ENCODE measurements at places on chromosomes 1 and 21.

DNA sequence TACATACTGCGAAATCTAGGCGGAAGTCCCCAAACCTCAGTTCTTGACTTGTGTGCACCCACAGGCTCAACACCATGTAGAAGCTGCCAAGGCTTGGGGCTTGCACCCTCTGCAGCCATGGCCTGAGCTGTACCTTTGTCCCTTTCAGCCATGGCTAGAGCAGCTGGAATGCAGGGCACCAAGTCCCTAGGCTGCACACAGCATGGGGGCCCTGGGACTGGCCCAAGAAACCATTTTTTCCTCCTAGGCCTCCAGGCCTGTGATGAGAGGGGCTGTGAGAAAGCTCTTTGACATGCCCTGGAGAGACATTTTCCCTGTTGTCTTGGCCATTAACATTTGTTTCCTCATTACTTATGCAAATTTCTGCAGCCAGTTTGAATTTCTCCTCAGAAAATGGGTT, 1.5 kb upstream of the PRSS38 start:
- no peak for DNase-seq

DNA sequence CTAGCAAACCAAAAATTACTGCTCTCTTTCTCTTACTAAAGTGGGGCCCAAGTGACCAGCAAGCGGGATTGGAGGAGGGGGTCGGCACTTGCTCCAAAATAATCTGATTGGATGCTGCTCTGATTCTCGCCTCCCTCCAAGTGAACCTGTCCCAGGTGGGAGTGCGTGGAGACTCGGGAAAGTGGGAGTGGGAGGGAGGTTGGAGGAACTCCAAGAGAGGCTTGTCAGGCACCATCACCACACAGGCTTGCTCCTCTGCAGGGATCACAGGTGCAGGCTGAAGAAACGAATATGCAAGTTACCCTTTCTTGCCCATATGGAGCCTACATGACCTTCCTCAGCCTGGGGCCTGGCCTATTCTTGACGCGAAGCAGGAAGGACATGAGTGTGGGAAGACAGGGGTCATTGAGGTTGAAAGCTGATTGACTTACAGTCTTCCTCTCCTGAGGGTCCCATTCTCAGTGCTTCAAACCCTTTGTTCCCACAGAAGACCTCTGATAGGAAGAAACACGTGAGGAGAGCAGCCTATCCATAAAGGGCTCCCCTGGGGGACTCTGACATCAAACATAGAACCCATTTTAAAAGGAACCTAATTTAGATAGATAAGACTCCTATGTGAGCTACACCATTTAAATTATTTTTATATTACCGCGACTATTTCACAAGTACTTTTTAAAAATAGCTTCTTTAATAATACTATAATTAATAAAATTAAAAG, 14.2 kb downstream of the RGS8 start:
- no peak for DNase-seq

DNA sequence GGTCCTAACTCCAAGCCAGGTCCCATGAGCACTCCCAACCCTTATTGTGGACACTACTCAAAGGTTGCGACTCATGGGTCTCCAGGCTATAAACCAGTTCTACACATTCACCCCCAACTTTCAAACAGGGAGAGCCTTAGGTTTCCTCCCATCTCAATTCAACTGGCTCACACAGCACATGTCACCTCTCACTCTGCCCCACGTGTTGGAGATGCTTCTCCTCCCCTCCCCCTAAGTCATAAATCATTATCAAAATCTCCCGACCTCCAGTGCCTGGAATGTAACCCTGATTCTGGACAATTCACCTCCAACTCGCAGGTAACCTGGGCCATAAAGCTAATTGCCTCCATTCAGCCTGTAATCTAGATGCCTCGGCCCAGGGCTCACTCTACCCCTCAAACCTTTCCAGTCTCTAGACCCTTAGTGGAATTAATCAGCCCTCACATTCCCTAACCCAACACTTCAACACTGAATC, 595 bp downstream of the AK2 start:
- DNase-seq: no peak

GRCh38 chr1:54135436-54136120, 17.2 kb downstream of the CDCP2 start:
- DNase-seq: peak; percentile 6

DNA sequence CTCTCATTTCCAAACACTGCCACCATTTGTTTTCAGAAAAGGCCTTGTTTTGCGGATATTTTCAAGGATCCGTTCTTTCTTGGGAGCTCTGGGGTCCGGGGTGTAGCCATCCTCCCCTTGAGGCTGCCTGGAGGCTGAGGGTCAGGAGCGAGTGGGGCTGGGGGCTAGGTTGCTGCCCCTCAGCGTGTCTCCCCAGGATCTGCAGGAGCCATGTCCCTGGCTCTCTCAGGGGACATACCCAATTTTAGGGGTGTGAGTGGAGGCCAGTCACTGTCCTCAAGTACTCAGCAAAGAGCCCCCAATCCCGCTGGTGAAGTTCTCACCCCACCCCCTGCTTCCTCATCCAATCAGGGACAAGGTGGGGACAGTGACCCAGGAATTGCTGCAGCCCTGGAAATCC, 15.0 kb upstream of the PRDM16 start:
- DNase-seq: peak; percentile 66

DNA sequence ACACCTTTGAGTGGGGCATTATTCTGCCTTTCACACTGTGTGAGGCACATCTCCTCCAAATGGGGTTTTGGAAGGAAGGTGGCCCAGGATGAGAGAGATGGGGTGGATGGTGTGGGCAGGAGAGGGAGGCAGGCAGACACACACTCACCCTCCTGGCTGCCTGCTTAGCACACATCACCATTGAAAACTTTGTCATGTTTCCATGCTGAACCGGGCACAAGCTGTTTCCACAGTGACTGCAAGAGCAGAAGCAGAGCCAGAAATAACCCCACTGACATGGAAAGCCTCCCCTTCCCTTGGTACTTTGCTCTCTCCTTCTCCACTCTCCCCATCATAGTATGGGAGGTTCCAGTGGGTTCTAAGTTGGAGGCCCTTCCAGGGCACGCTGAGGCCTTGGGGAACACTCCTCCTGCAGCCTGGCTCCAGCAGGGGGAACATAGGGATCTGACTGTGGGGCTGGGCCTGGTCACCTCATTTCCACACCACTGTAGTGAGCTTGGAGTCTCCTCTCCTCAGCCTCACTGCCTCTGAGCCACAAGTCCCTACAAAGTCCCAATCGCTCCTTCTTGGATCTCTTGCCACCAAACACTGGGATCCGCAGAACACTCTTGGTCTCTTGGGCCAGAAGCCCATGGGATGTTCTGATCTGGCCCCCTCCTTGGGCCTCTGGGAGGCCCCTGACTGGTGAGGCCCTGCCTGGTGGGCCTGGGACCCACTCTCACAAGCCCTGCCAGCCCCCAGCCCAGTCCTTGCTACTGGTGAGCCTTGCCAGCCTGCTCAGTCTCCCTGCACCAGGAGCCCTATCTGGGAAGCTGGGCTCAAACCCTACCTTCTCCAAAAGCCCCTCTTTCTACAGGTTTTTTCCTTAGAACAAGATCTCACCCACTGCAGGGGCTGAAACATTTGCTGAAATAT, 163.0 kb upstream of the EDN2 start:
- no peak for DNase-seq

GRCh38 chr1:25217598-25218232, 14.6 kb downstream of the SYF2 start:
- DNase-seq: no peak

- DNase-seq: no peak
Measured at GRCh38 chr21:16047904-16048303, 318.1 kb downstream of the USP25 start.

DNA sequence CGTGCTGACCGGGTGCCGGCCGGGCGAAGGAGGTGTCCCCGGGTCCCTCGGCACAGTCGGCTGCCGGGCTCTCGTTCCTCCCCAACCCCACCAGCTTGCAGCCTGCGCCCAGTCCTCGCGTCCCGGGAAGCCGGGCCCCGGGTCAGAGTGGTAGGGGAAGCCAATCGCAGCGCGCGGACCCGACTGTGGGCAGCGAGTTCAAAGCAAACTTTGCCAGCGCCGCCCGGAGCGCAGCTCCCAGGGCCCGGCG, 328 bp downstream of the MYCL start:
- DNase-seq: no peak

- no peak for DNase-seq
Measured at GRCh38 chr1:50110656-50111055, 1.9 kb downstream of the ELAVL4 start.

DNA sequence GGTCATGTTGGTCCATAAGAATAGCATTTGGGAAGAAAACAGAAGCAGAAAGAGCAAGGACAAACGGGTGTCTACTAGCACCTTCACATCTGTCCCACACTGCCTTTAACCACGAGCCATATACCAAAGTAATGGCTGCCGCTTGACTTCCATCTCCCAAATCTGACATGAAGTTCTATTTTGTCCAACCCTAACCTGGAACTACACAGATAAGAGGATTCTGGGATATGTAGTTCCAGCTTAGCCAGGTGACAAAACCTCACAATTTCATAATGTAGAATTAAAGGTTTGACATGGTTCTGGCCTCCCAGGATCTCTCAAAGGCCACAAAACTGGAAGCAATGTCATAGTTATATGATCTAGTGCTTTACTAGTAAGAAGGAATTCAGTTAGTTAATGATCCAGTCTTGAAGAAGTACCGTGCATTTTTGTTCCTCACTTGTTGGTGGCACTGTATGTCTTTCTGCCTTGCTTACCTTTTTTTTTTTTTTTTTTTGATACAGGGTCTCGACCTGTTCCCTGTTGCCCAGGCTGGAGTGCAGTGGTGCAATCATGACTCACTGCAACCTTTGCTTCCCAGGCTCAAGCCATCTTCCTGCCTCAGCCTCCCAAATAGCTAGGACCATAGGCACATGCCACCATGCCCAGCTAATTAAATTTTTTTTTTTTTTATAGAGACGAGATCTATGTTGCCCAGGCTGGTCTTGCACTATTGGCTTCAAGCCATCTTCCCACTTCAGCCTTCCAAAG, 17.5 kb downstream of the PTGFRN start:
- no peak for DNase-seq

- no peak for DNase-seq
Measured at GRCh38 chr1:197600751-197601150, 174.5 kb downstream of the DENND1B start.

- DNase-seq: no peak
Measured at GRCh38 chr1:214271174-214271858, 9.6 kb upstream of the SMYD2 start.

DNA sequence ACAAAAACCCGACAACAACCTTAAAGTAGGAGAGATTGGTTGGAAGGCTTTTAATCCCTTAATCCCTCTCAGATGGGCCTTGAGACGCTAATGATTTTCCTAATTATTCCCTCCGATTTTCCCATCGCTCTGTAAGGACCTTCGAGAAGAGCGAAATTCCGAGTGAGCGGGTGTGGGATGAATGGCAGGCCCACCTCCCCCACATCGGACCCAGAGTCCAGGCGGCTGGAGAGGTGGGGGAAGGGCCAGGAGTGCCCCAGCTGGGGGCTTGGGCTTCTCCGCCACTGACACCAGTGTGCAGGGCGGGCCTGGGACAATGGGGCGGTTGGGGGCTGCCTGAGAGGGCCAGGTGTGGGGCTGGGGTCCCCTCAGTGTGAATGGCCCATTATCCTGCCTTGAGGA, 23.4 kb downstream of the RHBG start:
- DNase-seq: no peak

DNA sequence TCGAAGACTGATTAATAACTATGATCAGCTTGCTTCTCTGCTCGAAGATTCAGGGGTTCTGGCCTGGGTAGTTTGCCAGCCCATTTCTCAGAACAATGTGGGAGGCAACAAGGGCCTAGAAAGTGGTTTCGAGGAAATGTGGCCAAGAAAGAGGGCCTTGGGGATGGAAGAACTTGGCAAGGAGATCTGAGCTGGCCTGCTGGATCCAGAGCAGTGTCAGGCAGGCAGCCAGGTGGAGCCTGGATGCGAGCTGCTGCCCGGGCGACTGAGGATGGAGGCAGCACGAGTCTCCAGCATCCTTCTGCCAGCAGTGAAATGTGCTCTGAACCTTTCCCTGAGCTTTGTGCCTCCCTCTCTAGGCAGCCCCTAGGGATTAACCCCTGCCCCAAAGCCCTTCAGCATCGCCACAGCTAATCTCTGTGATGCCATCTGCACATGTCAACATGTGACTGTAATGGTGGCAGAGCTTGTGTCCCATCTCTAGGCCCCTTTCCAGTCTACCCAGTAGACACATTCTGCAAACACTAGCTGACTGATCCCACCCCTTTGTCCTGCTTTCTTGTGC, 61.0 kb upstream of the NEK2 start:
- DNase-seq: peak; percentile 92

GRCh38 chr1:168085401-168085872, 51.3 kb downstream of the GPR161 start:
- peak; percentile 76 for DNase-seq

GRCh38 chr1:247494767-247495166, 36.9 kb upstream of the OR2B11 start:
- no peak for DNase-seq

DNA sequence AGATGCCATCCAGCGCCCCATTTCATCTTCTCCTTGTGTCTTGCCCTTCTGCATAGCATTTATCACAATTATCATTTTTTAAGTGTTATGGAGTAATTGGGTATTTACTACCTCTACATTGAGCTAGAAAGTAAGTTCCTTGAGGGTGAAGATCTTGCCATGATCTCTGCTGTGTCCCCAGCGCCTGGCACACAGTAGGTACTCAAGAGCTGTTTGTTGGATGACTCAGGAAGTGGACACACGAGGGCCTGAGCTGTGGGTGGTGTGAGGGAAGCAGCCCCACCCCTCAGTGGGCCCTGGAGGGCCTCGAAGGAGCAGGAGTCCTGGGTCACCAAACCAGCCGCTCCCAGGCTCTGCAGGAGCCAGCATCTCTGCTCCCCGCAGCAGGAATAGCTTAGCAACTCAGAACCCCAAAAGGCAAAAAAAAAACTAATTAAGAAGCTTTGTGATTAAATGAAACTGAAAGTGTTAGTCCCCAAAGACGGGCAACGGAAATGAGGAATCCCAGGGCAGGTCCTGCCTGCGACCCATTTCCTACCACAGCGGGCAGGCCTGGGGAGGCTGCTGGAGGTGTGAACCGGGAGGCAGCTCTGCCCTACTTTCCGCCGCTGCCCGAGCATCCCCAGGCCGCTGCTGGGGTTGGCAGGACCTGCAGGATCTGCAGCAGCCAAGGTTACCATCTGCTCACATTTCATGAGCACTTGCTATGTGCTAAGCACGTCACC, 87.7 kb downstream of the LACTBL1 start:
- DNase-seq: peak; percentile 72

- DNase-seq: peak; percentile 29
Measured at GRCh38 chr1:156245451-156246232, 2.2 kb downstream of the PAQR6 start.

DNA sequence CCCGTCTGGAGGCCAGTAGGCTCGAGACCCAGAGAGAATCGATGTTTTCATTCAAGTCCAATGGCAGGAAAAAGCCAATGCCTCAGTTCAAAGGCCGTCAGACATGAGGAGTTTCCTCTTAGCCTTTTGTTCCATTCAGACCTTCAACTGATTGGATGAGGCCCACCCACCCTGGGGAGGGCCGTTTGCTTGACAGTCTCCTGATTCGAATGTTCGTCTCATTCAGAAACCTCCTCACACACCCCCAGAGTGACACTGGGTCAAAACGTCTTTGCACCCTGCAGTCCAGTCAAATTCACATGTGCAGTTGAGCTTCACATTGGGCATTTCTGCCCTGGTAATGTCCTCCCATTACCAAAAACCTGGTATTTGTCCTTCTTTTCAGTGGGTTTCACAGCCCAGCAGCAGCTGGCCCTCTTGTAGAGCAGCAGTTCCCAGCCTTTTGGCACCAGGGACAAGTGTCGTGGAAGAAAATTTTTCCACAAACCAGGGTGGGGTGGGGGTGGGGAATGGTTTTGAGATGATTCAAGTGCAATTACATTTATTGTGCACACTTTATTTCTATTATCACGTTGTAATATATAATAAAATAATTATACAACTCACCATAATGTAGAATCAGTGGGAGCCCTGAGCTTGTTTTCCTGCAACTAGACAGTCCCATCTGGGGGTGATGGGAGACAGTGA, 40.1 kb downstream of the RSPH1 start:
- no peak for DNase-seq

Data from posterior cingulate gyrus (tissue), 11 donors.